ENCODE measurements at places on chromosomes 1 and 21. TPM values are rescaled to one million over a fixed set of nuclear protein-coding genes. Genes with fewer than 3 reads are reported as not detected.

The SYT2 gene
- polyA plus RNA-seq: under 0.01 TPM

DNA sequence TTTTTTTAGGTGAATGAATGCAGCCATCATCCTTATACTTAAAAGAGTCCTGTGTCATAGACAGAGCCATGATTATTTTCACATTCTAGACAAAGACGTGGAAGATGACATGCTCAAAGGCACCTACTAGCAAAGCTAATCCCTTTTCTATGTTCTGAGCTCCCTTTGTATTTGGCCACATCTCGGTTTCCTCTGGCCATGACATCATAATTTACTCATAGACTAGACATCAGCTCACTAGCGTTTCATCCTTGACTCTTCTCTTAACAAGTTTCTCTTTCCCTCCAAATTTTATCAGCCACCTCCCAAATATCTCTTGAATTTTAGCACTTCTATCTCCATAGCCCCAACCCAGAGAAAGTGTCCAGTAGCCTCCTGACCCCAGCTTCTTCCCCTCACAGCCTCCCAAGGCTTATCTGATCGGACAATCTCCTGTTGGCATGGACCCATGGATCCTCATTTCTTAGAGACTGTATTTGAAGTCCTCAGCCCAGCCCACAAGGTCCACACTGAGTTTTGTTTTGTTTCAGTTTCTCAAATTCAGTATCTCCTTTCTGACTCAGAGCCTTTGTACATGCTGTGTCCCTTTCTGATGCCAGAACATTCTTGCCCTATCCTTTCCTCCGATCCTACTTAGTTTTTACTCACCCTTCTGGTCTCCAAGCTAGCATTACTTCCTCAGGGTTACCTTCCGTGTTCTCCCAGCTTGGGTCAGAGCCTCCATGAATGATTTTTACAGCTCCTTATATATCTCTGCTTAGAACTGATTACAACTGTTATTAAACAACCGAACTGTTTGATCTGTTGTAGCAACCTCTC is 33.0 kb upstream of the EPS8L3 start:
- peak; percentile 55 for DNase-seq

The ZSCAN20 gene
- polyA plus RNA-seq: 2.1 TPM

- peak; percentile 3 for DNase-seq
These were observed 157.2 kb downstream of the S1PR1 start for GRCh38 chr1:101394041-101394440.
